Umbilical cord (tissue), 2 donors: ENCODE measurements at places on chromosomes 3 and 15.

GRCh38 chr3:65314916-65315315 is 627.1 kb upstream of the ADAMTS9 start:
- no peak for DNase-seq

DNA sequence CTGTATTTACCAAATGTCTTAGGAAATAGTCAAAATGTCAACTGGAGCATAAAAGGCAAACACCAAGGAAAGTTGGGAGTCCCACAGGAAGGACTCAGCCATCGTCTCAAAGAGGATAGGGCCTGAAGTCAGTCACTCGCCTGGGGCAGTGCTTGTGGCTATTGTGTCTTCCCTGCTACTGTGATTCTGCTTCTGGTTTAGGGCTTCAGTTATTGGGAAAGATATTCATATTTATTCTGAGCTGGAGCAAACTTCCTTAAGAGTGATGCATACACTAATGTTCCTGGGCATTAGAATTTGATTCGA is 118.1 kb downstream of the EDEM1 start:
- no peak for DNase-seq

DNA sequence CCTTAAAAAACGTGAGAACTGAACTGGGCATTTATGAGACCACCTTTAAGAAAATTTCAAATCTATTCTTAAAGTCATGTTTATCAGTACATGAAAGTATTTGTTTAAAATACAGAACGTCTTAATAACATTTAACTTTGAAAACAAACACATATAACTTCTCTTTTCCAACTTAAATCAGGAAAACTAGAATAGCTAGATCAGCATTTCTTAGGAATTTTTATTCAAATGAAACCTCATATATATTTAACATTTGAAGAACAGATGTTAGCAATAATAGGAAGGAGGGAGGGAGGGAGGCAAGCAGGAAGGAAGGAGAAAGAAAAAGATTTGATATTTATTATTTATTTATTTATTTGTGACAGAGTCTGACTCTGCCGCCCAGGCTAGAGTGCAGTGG is 120.2 kb downstream of the NR1I2 start:
- no peak for DNase-seq

GRCh38 chr3:11545186-11545851 is 98.4 kb downstream of the VGLL4 start:
- DNase-seq: no peak

DNA sequence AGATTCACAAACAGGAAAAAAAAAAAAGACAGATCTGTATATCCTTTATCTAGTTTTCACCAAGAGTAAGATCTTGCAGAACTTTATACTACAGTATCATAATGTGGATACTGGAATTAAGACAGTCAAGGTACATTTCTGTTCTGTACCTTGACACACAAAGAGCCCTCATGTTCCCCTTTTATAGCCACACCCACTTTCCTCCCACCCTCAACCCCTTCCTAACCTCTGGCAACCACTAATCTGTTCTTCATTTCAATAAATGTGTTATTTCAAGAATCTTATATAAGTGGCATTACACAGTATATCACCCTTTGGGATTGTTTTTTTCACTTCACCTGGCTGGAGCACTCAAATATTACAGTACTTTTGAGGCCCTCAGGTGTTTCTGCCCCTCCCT is 3.6 kb upstream of the RAB6B start:
- DNase-seq: no peak

GRCh38 chr15:96254173-96254572 is 76.3 kb upstream of the NR2F2 start:
- DNase-seq: no peak

GRCh38 chr3:74537857-74538256 is 76.6 kb downstream of the CNTN3 start:
- DNase-seq: no peak

GRCh38 chr15:89964232-89964954 is 36.7 kb upstream of the ZNF710 start:
- DNase-seq: no peak

DNA sequence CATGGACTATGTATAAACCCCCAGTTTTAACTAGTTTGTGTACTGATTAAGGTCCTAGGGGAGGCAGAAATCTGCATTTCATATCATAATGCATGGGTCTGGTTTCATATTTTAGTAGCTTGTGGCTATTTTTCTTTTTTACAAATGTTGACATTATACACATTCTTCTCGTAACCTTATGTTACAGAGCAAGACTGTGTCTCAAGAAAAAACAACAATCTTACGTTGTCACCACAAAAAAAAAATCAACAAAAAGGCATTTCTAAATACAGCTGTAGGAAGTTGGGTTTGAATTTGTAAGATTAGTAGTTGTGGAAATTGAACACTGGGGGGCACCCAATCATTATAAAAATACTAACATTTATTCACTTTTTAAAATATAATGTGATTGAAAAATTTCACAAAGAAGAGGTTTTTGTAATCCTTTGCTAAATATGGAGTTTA is 17.9 kb downstream of the SERP1 start:
- no peak for DNase-seq

DNA sequence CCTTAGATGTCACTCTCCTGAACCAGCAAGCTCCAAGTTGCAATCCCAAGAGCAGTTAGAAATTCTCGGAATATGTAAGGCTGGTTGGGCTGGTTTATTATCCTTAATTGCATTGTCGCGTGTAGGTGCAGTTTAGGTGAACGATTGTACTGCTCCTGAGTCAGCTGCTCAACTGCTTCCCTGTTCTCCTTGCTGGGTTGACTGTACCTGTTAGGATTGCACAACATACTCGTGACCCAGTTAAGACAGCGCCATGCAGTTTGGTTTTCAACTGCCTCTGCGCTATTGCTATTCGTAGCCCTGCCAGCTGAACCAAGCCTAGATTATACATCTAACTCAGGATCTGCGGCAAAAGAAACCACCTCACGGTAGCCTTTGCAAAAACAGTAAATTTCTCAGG is 41.0 kb downstream of the BCL2L10 start:
- DNase-seq: no peak

- peak; percentile 90 for DNase-seq
Observed at GRCh38 chr15:67178569-67179210, 75.8 kb downstream of the AAGAB start.

DNA sequence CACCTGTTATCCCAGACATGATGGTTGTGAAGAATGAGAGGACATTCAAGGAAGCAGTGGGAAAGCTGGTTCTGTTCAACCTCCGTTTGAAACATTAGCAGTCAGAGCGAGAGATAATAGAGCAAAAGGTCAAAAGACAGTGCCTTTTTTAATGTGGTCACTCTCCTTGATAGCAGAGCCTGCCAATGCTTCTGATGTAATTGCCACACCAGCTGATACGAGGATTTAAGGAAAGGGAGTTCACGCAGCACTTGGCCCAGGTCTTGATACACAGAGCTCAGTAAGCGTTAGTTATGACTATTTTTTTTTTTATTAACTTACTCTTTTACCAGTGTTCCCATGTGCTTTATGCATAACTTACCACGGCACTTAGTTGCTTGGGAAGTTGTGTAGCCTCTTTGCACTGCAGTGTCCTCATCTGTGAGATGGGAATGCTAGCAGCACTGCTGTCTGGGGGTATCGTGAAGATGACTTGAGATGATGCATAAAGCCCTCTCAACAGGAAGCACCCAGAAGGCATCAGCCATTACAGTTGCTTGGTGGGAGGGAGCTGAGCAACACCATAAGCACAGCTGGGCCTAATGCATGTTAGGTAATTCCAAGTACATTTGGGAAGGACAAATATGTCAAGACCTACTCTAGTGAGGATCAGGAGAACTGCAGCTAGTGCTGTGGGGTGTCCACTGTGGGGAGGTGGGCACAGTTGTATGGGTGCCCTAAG is 123.3 kb upstream of the RASGRP1 start:
- DNase-seq: peak; percentile 68

DNA sequence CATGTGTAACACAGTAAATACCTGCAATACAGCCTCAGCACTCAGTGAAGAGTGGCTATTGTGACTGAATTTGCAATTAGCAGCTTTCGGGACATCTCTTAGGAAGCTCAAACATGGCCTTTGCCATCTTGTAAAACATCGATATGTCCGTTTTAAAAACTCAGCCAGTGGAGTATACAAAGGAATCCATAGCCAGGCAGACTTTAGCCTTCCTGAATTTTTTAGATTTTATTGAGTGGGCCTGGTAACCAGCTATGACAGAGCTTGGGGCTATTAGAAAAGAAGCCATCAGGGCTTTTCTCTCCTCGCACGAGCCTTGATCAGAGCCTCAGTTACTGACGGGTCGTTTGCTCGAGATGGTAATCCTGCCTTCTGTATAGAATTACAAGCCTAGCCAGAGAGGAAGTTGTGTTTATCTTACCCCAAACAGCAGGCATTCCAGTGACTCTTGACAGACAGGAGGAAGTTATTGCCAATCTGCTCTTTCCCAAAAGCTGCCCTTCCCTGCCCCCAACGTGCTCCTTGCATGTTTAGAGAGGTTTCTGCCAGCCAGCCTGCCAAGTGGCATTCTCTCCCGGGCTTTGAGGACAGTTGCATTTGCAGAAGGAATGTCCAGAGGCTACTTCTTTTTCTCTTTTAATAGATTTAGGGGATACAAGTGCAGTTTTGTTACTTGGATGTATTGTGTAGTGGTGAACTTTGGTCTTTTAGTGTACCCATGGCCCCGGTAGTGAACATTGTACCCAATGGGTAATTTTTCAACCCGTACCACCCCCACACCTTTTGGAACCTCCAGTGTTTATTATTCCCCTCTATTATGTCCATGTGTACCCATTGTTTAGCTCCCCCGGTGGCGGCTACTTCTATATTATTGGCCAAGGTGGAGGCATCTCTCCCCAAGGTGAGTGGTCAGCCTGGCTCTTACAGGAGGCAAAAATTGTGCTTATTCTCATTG is 40.6 kb downstream of the ITPR1 start:
- peak; percentile 61 for DNase-seq

DNA sequence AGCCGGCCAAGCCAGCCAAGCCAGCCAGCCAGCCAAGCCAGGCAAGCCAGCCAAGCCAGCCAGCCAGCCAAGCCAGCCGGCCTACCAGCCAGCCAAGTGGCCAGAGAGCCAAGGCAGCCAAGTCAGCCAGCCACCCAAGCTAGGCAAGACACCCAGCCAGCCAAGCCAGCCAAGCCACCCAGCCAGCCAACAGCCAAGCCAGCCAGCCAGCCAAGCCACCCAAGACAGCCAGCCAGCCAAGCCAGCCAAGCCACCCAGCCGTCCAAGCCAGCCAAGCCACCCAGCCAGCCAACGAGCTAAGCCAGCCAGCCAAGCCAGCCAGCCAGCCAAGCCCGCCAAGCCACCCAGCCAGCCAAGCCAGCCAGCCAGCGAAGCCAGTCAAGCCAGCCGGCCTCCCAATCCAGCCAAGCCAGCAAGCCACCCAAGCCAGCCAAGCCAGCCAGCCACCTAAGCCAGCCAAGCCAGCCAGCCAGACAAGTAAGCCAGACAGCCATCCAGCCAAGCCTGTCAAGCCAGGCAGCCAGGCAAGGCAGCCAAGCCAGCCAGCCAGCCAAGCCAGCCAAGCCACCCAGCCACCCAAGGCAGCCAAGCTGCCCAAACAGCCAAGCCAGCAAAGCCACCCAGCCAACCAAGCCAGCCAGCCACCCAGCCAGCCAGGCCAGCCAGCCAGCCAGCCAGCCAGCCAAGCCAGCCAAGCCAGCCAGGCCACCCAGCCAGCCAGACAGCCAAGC is 200.5 kb downstream of the GOLGA6L6 start:
- peak; percentile 28 for DNase-seq

DNA sequence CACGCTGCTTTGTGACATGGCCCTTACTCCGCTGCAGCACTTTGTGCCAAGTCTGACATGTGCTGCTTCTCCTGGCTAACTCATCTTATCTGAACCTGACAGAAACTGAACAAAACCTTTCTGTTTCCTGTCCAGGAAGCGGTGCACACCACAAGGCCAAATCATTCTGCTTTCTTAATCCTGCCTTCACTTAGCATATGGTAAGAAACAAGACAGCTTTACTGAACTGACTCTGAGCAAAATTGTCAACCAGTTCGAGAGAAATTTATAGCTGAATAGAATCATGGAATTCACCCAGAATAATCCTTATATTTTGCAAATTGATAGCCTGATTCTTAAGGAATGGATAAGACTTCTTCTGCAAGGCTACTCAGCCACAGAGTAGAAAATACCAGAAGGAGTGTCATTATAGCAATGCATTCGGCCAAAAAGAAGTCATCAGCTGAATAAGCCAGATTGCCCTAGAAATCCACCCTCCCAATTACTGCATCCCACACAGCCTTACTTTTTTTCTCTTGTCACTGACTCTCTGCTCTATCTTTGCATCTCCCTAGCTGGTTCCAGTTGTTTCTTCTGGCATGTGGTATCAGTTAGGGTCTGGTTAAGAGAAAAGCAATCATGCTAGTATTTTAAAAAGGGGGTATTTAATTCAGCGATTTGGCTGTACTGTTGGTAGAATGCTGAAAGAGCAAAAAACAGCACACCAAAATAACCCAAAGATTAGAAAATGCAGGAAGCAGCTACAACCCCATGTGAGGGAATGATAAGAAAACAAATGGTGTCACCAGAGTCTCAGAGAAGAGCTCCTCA is 41.6 kb upstream of the STRIT1 start:
- DNase-seq: peak; percentile 92

DNA sequence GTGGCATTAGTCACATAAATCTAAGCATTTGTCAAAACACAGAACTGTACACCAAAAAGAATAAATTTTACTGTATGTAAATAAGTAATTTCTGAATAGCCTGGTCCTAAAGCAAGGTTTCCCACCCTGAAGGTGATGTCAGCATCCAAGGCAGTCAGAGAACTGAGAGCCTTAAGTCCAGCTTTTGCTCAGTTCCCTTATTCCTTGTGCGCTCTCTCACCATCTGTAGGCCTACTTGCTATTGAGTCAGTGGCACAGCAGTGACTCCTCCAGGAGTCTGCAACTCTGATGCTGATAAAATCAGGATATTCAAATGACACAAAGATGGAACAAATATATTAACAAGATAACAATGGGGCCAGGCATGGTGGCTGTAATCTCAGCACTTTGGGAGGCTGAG is 22.3 kb downstream of the VPS39 start:
- no peak for DNase-seq

DNA sequence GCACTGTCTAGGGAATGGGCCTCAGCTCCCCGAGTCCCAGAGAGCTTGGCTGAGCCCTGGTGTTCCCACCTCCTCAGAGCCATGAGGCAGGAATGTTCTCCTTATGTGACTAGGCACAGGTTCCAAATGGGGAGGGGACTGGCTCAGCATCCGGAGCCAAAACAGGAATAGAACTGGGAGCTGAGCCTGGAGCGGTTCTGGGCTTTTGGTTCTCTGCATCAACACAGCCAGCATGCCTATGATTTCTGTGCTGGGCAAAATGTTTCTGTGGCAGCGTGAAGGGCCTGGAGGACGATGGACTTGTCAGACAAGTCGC is at the start of gene FAM131A:
FAM131A (plus strand) TSS at position 202 of the 316 bp plus-strand sequence; CDS start at position 233, 31 bp downstream.
- DNase-seq: peak; percentile 61

DNA sequence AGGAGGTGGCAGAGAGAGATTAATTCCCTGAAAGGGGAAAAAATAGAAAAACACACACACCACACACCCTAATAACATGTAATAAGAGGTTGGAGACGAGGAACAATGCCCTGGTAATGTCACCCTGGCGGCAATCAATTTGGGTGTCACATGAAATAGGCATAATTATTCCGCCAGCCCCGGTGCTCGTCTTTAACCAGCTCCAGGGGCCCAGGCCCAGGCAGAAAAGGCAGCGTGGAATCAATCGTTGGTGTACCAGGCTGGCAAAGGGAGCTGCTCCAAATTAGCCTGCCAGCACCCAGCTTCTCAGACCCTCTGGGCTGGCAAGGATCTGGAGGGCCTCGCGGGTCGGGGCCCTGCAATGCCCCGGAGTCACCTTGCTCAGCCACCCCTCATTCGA is 5.6 kb downstream of the LINGO1 start:
- DNase-seq: no peak

GRCh38 chr3:9255976-9256375 is 6.5 kb upstream of the SRGAP3 start:
- no peak for DNase-seq
